ENCODE measurements at places on chromosomes 6 and 20. TPM values are rescaled to one million over a fixed set of nuclear protein-coding genes. Genes with fewer than 3 reads are reported as not detected.

DNA sequence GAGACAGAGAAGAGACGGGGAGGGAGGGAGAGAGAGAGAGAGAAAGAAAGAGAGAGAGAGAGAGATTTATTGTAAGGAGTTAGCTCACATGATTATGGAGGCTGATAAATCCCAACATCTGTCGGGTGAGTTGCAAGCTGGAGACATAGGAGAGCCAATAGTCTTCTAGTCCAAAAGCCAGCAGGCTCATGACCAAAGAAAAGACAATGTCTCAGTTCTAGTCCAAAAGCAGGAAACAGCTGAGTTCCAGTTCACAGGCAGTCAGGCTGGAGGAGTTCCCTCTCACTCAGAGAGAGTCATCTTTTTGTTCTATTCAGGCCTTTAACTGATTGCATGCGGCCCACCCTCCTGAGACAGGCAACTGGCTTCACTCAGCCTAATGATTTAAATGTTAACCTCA is 416.6 kb downstream of the PREX1 start:
- DNase-seq = no peak
- no peak overlapping the region for H3K27ac ChIP-seq
- H3K4me3 ChIP-seq = no peak overlapping the region
- peaks cover 11% of the 10 kb centered on the region for H3K27me3 ChIP-seq
- H3K36me3 ChIP-seq = no peaks in the 10 kb centered on the region

GRCh38 chr6:169863710-169864109 is 112.3 kb downstream of the ERMARD start:
- no peaks in the 10 kb centered on the region for H3K36me3 ChIP-seq
- H3K27ac ChIP-seq = no peak overlapping the region
- no peaks in the 10 kb centered on the region for H3K4me1 ChIP-seq

DNA sequence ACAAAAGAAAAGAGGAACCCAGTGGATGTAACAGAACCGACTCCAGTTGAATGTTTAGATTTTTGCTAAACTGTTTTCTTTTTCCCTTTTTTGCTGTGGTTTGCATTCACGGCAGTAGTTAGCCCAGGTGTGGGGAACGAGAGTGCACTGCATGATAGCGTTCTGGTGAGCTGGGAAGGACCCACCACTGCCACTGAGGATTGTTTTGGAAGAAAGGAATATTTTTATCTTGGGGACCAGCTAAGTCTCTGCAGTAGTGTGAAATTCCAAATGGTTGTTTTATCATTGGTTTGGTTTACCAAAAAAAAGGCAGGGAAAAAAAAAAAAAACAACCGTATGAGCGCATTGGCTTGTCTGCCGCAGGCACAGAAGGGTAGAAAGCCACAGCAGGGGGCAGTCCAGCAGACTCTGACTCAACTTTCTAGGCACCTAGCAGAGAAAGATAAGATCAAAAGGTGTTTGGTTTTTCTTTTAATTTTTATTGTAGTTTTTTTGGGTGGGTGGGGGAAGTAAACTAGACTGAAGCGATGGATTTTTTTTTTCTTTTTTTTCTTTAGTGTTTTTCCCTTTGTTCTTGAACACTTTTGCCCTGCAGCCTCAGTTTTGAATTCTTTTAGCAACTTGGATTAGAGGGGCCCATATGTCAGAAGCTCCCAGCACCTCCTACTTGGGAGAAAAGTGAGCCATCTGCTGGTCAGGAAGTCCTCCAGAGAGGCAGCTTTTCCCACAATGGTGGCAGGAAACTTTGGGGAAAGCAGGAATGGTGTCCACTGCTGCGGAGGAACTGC is 13.5 kb upstream of the RAB5IF start:
- no peak overlapping the region for H3K4me3 ChIP-seq
- no peak for DNase-seq
- no peak overlapping the region for H3K27ac ChIP-seq

GRCh38 chr6:68252632-68253031 is 382.4 kb upstream of the ADGRB3 start:
- H3K36me3 ChIP-seq = no peaks in the 10 kb centered on the region
- no peaks in the 10 kb centered on the region for H3K4me1 ChIP-seq
- DNase-seq = no peak
- H3K27ac ChIP-seq = no peak overlapping the region

GRCh38 chr6:158464483-158464882 is 95.4 kb upstream of the TMEM181 start:
- no peak overlapping the region for H3K27ac ChIP-seq
- H3K36me3 ChIP-seq = peaks cover 6% of the 10 kb centered on the region
- H3K4me3 ChIP-seq = no peak overlapping the region
- DNase-seq = no peak

GRCh38 chr6:14066782-14067406 is 50.7 kb upstream of the CD83 start:
- peak; percentile 65 for DNase-seq
- peaks cover 13% of the 10 kb centered on the region for H3K4me1 ChIP-seq
- no peak overlapping the region for H3K27ac ChIP-seq
- H3K27me3 ChIP-seq = peaks cover 4% of the 10 kb centered on the region
- H3K4me3 ChIP-seq = no peak overlapping the region

DNA sequence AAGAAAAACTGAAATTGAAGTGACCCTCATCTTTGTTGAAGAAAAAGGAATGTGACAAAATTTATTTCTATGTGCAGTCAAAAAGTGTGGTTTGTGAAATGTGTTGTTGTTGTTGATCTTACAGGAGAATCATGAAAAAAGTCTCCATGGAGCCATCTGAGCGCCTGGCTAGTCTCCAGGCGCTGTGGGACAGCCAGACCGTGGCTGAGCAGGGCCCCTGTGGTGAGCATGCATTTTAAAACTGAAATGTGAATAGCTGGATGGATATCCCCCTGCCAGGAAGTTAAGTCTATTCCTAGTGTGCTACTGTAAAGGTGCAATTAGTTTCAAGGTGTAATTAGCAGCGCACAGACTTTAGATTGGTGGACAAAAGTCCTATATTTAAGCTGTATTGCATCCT is 170.6 kb downstream of the CARMIL1 start:
- H3K36me3 ChIP-seq = no peaks in the 10 kb centered on the region
- no peak for DNase-seq
- no peaks in the 10 kb centered on the region for H3K4me1 ChIP-seq
- H3K4me3 ChIP-seq = no peak overlapping the region
- H3K27me3 ChIP-seq = no peaks in the 10 kb centered on the region

DNA sequence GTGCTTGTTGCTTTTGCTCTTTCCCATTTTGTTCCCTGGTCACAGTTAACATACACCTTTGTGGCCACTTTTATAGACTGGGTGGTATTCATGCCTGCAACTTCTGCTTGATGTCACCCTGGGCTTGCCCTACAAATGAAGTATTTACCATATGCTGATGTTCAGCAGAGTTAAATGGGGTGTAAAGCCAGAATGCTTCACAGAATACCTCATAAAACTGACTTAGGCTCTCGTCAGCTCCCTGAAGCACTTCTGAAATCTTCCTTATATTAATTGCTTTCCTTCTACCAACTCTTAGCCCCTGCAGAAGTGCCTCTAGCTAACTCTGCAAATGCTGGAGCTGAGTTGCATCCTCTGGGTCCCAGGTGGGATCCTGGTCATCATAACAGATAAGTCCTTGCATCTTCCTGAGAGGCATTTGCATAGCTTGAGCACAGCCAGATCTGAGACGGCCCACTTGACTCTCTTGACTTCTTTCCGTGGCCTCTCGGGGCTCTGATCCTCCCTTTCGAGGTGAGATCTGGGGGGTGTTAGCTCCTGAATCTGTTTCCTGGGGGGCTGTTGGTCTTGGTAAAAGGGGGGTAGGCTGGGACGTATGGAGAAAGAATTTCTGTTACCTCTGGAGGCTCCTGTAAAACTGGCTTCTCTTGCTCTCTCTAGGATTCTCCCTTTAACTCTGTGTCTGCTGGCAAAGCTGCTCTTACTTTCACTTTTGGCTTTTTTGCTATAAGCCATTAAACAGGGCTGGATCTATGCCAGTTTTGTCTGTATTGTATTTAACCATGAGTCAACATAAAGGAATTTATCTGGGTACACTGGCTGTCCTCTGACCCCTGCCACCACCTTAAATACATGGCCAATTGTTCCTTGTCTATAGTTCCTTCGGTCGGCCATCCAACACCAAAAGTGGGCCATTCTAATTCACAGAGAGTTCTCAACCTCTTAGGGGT is 223.0 kb upstream of the SYNCRIP start:
- H3K4me1 ChIP-seq = peaks cover 6% of the 10 kb centered on the region
- DNase-seq = peak; percentile 65
- peak overlapping the region; percentile 27 for H3K27ac ChIP-seq
- H3K4me3 ChIP-seq = peak overlapping the region; percentile 63

- H3K4me1 ChIP-seq = no peaks in the 10 kb centered on the region
- no peak for DNase-seq
- no peak overlapping the region for H3K27ac ChIP-seq
- H3K27me3 ChIP-seq = no peaks in the 10 kb centered on the region
- no peaks in the 10 kb centered on the region for H3K36me3 ChIP-seq
Measured at GRCh38 chr6:39193201-39193791, 36.0 kb downstream of the KCNK5 start.

GRCh38 chr6:13012296-13012695 is 295.7 kb downstream of the PHACTR1 start:
- no peak overlapping the region for H3K27ac ChIP-seq
- no peak for DNase-seq

GRCh38 chr6:131692031-131692430 is 9.2 kb downstream of the OR2A4 start:
- H3K27me3 ChIP-seq = no peaks in the 10 kb centered on the region
- no peak overlapping the region for H3K27ac ChIP-seq
- no peak for DNase-seq
- no peak overlapping the region for H3K4me3 ChIP-seq
- H3K4me1 ChIP-seq = no peaks in the 10 kb centered on the region

GRCh38 chr20:57881466-57882385 is 171.9 kb upstream of the PMEPA1 start:
- H3K27ac ChIP-seq = no peak overlapping the region
- DNase-seq = no peak
- peaks cover 23% of the 10 kb centered on the region for H3K27me3 ChIP-seq
- no peak overlapping the region for H3K4me3 ChIP-seq

DNA sequence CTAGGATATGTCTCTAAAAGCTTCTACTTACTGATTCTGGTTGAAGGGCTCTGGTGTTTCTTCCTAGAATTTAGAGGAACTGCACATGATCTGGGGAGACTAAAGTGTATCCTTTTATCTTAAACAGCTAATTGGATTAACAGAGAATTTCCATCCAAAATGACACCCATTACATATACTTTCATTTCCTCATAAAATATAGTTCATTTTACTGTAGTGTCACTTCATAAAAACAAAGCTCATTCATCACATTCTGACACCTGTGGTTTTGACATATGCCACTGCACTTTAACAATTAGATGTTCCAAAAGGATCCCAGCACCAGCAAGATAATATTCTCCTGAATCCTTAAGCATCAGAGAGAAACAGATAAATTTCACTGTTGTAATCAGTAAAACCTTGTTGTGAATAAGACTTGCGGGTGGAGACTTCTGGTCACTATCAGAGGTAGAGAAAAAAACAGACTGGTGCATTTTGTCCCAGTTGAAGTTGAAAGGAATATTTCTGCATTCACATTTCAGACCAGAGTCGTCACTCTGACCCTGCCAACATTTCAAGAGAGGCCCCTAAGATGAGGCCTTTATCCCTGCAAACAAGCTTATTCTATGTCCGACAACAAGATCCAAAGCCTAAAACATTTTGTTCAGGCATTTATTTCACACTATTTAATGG is 175.3 kb upstream of the BMP5 start:
- DNase-seq = no peak
- H3K27me3 ChIP-seq = no peaks in the 10 kb centered on the region
- H3K36me3 ChIP-seq = no peaks in the 10 kb centered on the region
- H3K27ac ChIP-seq = no peak overlapping the region

- H3K4me3 ChIP-seq = no peak overlapping the region
- no peaks in the 10 kb centered on the region for H3K4me1 ChIP-seq
- no peaks in the 10 kb centered on the region for H3K27me3 ChIP-seq
- H3K27ac ChIP-seq = no peak overlapping the region
- H3K36me3 ChIP-seq = no peaks in the 10 kb centered on the region
- DNase-seq = no peak
Measured at GRCh38 chr20:29741894-29742698, 1515.4 kb upstream of the DEFB115 start.

DNA sequence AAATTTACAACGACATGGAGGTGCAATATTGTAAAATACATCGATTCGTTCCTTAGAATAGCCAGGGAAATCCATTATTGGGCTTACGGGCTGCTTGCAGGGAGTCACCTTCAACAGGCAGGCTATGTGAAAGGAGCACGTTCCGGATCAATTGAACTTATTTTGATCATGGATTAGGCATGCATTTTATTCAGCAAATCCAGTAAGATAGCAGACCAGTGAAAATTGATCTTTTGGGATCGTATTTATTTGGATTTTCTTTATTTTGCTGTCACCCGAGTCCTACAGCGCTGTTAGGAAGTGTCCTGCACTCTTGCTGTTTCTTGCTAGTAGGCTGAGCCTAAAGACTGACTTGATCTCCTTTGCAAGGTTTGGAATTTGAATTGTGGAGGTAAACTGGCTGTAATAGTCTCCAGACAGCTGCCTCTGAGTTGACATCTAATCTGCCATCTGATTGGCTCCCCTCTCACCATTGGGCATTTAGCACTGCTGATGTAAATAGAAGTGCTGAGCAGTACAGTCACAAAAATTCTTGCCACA is 3.0 kb downstream of the ARID1B start:
- H3K4me3 ChIP-seq = peak overlapping the region; percentile 93
- peaks cover 36% of the 10 kb centered on the region for H3K4me1 ChIP-seq
- H3K27ac ChIP-seq = peak overlapping the region; percentile 90
- H3K36me3 ChIP-seq = no peaks in the 10 kb centered on the region

DNA sequence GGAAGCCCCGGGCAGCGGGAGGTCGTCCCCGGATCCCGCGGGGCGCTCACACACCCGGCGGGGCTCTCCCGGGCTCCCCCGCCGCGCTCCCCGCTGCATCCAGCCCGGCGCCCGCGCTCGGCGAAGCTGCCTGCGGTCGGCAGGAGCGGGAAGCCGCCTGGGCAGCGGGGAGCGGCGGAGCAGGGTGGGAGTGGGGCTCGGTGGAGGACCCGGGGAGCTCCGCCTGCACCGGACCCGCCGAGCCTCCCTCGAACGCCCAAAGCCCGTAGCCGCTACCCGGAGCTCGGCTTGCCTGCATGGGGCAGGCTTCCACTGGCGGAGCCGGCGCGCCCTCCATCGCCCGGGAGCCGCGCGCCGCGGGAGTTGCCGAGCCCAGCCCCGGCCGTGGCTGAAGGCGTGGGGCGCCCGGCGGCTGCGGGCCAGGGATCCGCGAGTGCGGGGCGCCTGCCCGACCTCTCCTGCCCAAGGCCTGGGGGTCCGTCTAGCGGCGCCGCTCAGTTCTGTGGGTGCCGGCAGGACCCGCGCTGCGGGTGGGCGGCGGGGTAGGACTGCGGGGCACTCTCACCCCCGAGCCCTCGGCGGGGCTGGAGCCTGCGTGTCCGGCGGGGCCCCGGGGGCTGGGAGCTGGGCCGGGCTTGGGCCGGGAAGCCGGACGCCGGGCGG is 671 bp downstream of the CDH4 start:
- H3K27me3 ChIP-seq = peaks cover 18% of the 10 kb centered on the region
- peak overlapping the region; percentile 19 for H3K27ac ChIP-seq
- H3K4me1 ChIP-seq = peaks cover 38% of the 10 kb centered on the region
- H3K4me3 ChIP-seq = peak overlapping the region; percentile 65
- no peak for DNase-seq

FRMD1 gene
- total RNA-seq = not detected

BPIFA1 gene
- total RNA-seq = not detected

SNRPB gene
- total RNA-seq = 193 TPM

SLC17A2 gene
- total RNA-seq = not detected

EYS gene
- 0.07 TPM for total RNA-seq

ALDH5A1 gene
- 3.7 TPM for total RNA-seq

SLC24A3 gene
- total RNA-seq = 0.79 TPM

SLC32A1 gene
- not detected for total RNA-seq

IRAK1BP1 gene
- total RNA-seq = 3.7 TPM

C20orf96 gene
- 10.7 TPM for total RNA-seq

DCDC2 gene
- 3.2 TPM for total RNA-seq

Measured in astrocyte (in vitro differentiated cells and primary cell).